ENCODE measurements at places on chromosomes 4 and X.

DNA sequence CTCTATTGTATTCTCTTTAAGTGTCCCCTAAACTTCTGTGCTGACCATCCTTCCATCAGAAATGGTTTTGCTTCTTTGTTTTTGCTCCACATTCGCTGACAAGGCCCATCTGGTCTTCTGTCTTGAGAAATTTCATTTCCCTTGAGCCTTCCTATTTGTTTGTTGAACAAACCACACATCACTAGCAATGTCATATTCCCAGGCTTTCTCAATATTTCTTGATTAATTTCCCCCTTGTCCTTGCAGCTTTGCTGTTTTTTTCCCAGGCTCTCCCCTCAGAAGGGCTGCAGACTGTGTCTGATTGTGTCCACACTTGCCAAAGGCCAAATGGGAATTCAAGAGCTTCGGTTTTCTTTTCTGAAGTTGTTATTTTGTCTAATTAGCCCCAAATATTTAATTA, 158.9 kb downstream of the MID1IP1 start:
- DNase-seq: no peak

DNA sequence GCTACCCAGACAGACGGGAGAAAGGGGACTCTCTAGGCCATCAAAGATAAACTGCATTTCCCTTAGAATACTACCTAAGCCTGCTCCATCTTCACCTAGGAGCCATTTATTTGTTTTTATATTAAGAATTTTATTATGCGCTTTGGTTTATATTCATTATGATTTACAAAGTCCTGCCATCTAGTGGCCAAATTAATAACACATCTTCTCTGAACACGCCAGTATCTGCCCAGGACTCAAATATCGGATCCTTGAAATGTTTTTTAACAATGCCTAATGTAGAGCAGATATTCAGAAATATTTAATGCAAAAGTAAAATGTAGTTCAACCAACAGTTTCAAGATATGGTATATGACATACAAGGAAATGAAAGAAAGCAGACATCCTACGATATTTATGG, 20.8 kb upstream of the PRPS2 start:
- no peak for DNase-seq

DNA sequence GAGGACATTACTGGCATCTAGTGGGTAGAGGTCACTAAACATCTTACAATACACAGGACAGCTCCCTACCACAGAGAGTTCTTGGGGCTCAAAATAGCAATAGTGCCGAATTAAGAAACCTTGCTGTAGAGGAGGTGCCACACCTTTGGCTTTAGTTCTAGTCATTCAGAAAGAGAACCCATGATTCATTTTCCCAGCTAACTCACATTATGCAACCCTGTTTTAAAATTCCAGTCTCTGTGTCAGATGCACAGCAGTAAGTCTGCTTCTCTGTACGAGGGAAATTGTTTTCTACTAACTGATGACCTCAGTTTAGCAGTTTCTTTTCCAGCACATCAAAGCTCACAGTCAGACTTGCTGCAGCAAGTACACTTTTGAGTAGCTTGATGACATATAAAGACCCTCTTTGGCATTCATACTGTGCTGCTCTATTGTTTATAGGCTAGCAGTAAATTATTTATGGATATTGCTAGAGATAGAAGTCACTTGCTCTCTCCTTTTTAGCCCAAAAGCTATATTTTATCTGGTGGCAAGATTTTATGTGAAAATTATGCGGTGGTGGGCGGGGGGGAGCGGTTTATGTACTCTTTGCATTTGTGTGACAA, 487.8 kb upstream of the MAGEB18 start:
- DNase-seq: no peak

- DNase-seq: no peak
Observed at GRCh38 chr4:169404960-169405359, 134.2 kb upstream of the SH3RF1 start.

DNA sequence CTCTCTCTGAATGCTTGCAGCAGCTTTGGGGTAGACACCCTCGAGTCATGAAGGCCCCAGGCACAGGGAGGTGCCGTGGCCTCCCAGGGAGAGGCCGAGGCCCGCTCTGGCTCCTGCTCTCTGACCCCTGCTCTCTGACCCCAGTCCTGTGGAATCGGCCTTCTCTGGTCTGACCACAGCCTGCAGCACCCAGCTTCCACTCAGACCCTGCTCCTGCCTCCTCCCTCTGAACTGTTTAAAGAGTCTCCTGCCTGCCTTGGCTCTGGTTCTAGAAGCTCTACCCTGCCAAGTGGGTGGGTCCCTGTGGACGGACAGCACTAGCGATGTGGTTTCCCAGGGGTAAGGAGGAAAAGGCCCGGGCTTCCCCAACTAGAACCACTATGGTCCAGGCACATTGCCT, 78.2 kb upstream of the TMEM150C start:
- no peak for DNase-seq

DNA sequence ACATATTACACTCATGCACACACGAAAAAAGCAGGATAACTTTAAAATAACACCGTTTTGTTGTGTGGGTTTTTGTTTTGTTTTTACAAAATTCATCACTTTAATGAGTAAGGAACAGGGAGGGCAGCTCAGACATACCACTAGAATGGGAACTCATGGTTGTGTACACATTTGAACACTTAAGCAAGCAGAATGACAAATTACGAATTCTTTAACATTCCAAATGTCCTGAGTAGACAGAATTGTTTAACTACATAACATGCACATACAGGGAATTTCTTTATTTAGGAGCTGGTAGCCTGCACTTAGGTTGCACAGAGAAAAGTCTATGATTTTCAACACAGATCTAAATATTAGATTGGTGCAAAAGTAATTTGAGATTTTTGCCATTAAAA, 96.4 kb downstream of the ATP8A1 start:
- DNase-seq: no peak

DNA sequence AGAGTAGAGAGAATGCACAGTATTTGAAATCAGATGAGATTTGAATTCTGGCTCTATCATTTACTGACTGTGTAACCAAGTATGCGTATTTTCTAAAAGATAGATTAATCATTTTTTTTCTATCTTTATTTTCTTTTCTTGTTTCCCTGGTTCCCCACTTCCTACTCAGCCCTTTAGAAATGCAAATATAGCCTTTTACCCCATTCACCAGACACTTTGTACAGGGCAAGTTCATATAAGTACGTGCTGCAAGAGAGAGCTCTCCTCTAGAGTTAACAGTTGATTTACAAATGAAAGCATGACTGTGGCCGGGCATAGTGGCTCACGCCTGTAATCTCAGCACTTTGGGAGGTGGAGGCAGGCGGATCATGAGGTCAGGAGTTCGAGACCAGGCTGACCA, 17.8 kb upstream of the TDO2 start:
- DNase-seq: no peak

DNA sequence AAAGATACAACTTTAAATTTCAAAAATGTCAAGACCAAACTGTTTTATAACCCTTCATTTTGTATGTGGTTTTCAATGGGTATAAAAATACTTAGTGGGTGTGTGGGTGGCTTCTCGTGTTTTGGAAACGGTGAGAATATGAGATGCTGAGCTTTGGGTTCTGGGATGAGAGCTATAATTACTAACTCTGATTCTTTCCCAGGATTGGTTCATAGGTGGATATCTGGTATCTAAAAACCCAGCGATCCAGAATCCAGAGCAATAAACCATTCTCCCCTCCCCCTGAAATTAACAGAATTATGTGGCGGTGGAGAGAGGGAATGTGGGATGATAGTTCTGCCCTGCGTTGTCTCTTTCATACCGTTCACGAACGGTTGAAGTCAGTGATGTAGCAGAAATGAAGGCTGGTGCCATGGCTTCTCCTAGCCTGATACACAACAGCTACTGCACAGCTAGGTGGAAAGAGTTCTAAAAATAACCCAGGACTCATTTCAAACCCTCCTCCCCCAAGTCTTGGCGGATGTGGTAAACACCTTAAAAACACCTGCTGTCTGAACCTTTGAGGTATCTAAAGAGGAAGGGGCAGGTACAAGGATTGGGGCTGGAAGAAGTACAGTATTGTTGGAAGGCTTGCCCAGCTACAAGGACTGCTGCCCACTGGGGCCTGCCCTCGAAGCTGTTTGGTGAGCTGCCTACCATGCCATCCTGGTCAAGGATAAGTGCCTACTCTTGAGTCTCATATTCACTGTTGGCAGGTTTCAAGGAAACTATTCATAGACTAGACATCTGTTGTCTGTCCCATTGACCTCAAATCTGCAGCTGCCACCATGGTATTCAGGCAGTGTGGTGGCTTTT, 44.5 kb downstream of the SEPTIN11 start:
- DNase-seq: peak; percentile 40

DNA sequence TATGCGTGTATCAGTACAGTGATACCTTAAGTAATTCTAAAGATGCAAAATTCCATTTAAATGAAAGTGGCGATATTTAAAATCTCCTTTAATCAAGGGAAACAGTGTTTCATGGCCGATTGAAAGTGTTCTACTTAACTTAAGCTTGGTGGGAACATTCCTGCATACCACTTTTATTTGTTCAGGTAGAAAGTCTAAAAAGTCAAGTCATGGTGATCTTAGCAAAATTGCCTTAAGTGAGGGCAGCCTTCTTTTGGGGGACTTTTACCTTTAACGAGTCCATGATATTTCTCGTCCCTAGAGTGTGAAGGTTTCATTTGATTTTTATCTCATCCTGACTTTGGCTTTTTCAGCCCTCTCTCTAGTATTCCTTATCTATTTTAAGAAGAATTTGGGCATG, 149.2 kb downstream of the KDM6A start:
- DNase-seq: no peak

DNA sequence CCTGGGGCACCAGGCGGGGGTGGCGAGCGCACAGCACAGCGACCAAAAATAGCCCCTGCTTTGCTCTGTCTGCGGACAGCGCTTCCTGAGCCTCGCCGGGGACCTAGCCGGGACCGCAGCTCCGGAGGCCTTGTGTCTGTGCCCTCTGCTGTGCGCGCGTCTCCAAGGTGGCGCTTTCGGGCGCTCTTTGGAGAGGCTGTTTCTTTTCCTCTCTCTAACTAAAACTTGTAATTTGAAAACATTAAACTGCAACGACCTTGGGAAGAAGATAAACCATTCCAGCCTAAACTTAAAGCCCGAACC, 3.4 kb downstream of the ARX start:
- DNase-seq: no peak

DNA sequence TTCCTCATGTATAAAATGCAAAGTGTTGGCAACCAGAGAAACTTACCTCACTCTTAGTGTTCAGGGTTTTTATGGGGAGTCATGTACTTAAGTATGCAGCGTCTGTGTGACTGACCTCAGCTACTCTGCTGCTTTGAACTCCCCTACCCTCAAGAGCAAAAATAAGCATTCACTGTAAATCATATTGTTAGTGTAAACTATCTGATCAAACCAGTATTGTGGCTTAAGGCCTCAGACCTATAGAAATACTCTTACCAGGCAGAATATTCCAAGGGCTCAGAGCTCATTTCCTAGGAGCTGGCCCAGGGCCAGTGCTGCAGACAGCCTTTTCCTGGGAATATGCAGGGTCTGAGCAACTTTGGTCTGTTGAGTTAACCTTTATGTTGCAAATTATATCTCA, 453.1 kb downstream of the CCSER1 start:
- no peak for DNase-seq

DNA sequence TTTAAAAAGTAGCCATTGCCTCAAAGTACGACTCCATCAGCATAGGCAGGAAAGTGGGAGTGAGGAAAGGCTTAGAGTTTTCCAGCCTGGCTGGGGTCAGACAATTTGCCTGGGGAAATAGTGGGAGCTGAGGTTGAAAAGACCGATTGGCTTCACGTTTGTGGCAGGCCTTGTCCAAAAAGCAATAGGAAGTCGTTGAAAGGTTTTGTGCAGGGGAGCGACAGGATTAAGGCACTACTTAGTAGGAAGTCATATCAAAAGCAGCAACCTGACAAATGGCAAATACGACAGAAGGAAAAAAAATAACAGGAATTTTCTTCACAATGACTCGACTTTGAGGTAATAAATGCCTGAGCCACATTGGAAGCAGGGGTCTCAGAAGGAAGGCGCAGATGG, 691 bp upstream of the EREG start:
- DNase-seq: no peak

GRCh38 chr4:80803337-80803736, 227.2 kb upstream of the BMP3 start:
- no peak for DNase-seq

GRCh38 chr4:139919004-139919403, 235.0 kb downstream of the MAML3 start:
- DNase-seq: no peak

DNA sequence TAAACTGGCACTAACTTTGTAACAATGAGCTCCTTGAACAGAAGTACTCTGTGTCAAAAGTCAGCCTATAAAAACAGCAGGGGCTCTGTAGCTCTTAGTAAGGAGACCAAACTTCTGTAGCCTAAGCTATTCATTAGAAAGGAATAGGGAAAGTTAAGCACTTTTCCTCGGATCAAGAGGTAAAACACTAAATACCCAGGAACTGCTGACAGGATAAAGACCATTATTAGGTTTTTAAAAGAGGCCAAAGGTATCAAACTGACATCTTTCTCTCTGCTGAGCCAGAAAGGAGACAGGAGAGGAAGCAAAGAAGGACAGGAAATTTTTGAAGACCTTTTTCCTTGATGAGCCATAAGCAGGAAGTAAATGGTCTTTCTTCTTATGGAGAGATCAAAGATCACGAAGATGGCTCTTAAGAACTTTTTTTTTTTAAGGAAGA, 31.9 kb downstream of the ANAPC10 start:
- DNase-seq: no peak

DNA sequence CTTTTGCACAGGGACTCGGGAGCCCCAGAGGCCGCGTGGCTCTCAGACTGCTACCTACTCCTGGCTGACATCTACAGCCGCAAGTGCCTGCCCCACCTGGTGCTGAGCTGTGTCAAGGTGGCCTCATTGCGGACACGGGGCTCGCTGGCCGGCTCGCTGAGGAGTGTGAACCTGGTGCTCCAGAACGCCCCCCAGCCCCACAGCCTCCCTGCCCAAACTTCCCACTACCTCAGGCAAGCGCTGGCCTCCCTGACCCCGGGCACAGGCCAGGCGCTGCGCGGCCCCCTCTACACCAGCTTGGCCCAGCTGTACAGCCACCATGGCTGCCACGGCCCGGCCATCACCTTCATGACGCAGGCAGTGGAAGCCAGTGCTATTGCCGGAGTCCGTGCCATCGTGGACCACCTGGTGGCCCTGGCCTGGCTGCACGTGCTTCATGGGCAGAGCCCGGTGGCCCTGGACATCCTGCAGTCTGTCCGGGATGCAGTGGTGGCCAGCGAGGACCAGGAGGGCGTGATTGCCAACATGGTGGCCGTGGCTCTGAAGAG, 28.8 kb downstream of the SH3TC1 start:
- no peak for DNase-seq

DNA sequence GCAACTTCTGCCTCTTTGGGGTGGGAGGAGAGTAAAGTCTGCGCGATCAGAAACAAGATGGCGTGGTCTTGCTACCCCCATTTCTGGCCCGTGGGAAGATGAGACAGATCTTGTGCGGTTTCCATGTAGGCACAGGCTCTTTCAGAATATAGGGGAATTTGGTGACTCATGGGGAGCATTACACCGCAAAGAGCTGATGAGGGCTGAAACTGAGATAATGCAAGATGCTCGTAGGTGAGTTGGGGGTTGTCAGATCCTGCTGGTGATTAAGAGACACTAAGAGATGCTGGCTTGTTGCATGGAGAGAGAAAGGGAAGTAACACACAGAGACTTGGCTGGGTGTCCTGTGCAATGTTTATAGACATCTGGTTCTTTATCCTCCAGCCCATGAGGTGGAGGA, 1.5 kb downstream of the EVC start:
- DNase-seq: no peak

- no peak for DNase-seq
Observed at GRCh38 chr4:1446502-1447386, 40.5 kb upstream of the NKX1-1 start.
